Stimulated activated CD8-positive, alpha-beta memory T cell treated with anti-CD3 and anti-CD28 coated beads, Interleukin-7, amount 100 ng/mL, for 4 hours (primary cell): ENCODE measurements at places on chromosomes 4 and X.

DNA sequence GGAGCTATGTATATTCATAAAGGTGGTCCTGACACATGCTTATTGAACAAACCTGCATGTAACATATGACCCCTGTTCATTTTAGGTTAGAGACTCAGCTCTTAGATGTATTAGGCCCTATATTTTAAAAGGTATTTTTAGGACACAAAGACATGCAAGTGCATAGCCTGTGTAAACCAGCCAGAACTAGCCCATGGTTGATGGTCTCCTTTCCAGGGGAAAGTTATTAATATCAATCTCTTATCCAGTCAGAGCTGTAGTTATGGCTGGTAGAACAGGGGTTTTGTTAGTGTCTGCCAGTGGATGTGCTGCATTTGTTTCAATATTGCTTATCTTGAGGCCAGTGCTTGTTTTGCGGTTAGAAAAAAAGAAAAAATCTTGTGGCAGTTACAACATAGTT is 488.6 kb downstream of the KCTD8 start:
- DNase-seq = no peak

DNA sequence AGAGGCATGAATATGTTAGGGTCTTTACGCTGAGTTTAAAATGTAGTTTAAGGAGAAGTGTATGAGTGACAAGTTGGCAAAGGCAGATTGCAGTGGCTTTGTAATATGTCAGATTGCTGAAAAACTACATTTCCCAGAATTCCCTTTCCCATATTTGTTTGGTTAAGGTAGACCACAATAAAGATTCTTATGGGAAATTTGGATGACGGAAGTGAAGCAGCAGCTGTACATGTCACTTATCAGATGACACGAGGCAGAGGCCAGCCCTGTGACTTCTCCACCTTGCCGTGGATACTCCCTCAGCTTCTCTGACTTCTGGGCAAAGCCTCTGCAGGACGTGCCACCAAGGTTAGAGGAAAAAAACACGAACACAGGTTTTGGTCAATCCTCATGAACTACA is 229.7 kb upstream of the DKK2 start:
- DNase-seq = no peak

GRCh38 chrX:55695227-55696018 is 22.1 kb upstream of the RRAGB start:
- no peak for DNase-seq

GRCh38 chr4:90001023-90001422 is 106.4 kb downstream of the MMRN1 start:
- no peak for DNase-seq

DNA sequence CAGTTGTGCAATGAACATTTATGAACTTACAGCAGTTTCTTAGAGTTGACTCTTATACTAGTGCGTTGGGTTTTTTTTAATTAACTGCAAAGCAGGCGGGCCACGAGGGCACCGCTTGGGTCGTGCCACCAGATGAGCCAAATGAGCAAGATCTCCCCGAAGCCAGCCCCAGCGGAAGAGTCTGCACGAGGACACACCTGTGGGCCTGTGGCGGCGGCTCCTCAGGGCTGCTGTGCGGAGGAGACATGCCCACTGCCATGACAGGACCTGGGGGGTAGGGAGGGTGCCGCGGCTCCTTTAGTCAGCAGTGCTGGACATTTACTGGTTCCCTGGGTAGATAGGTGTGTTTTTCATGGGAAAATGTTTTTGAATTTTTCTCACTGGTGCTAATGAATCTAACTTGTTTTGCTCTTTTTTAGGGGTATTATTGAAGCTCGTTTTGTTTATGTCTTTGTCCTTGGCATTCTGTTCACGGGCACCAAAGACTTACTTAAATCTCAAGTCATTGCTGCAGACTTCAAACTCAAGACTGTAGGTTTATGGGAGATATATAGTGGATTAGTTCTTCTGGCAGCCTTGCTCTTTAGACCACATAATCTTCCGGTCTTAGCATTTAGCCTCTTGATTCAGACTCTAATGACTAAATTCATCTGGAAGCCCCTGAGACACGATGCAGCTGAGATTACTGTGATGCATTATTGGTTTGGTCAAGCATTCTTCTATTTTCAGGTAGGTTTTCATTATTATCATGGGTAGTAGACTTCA is 31.2 kb downstream of the PIGG start:
- no peak for DNase-seq

GRCh38 chr4:185096032-185096653 is 46.9 kb upstream of the SLC25A4 start:
- DNase-seq = no peak
